ENCODE measurements at places on chromosomes 7 and 10. TPM values are rescaled to one million over a fixed set of nuclear protein-coding genes. Genes with fewer than 3 reads are reported as not detected.

Gene BBS9
- 37.0 TPM for total RNA-seq

DNA sequence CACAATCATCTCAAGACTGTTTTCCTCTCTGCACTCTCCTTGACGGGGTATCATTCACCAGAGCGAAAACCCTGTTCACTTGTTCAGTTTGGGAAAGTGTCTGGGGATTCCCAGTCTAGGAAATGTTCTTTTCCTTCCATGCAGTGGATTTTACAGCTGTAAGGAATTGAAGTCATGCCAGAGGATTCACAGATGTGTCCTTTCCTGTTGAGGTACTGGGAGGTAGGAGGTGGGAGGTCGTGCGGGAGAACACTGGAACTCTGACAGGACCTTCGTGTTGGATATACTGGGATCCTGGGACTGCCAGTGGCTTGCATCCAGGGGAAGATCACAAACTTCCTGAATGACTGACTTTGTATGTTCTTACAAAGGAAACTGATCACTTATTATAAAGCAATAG is 185.5 kb downstream of the BMPER start:
- no peak for DNase-seq

Gene CALHM3
- not detected for total RNA-seq

DNA sequence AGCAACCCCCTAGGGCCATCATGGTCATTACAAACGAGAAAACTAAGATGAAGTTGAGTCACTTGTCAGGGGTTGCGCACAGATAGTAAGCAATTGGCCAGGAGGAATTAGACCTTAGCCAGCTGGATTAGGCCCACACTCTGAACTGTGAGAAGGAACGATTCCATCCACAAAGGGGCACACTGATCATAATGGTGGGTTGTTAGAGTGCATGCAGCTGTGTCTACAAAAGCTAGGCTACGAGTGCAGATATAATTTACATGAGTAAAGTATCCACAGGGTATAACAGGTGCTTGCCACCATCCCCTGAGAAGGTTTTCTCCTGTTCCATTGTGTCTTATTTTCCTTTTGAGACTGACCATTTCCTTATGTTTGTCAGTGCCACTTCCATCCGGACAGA is 16.6 kb upstream of the FAM170B start:
- no peak for DNase-seq

Gene KCNH2
- 14.4 TPM for total RNA-seq

DNA sequence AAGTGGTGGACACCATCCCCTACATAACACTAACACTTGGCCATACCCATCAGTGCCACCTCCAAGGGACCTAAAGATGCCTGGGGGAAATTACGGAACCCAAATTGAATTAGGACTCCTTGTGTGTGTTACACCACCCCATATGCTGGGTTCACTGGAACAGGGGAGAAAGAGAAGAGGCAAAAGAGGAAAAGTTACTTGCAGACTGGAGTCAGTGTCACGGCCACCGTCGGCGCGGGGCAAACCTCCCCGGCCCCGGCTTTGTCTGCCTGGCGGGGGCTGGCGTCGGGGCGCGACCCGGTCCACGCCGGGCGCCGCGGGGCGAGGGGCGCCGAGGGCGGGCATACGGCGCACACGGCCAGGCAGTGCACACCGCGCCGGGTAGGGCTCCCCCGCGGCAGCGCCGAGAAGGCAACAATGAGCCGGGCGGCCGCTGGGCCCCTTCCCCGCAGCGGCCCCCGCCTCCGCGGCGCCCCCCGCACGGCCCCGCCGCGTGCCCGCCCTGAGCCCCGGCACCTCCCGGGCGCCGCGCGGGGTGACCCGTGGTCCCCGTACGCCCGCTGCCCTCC is 171.1 kb downstream of the FAM107B start:
- DNase-seq, result no peak

DNA sequence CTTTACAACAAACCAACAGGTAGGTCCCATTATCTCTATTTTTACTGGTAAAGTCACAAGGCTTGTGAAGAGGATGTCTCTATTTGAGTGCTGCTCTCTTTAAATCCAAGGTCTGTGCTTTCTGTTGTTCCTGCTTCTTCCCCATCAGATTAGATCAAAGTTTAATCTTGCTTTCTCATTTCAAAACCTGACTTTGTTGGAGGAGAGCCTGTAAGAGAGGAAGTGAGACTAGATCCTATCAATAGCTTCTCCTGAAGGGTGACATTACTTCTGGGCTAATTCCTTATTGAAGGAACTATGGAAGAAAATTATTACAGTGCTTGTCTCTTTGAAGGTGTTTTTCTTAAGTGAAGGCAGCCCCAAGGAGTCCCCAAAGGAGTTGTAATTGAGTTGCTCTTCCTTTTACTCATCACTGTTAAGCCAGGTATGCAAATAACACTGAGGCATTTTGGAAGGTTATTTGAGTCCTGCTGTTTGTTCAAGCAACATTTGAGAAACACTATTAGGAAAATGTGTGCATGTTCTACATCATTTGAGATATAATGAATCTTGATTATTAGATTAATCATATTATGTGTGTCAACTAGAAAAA is 146.2 kb upstream of the MBL2 start:
- no peak for DNase-seq

All from spinal cord (tissue), 10 donors.